ENCODE measurements at places on chromosomes 16 and 17.

DNA sequence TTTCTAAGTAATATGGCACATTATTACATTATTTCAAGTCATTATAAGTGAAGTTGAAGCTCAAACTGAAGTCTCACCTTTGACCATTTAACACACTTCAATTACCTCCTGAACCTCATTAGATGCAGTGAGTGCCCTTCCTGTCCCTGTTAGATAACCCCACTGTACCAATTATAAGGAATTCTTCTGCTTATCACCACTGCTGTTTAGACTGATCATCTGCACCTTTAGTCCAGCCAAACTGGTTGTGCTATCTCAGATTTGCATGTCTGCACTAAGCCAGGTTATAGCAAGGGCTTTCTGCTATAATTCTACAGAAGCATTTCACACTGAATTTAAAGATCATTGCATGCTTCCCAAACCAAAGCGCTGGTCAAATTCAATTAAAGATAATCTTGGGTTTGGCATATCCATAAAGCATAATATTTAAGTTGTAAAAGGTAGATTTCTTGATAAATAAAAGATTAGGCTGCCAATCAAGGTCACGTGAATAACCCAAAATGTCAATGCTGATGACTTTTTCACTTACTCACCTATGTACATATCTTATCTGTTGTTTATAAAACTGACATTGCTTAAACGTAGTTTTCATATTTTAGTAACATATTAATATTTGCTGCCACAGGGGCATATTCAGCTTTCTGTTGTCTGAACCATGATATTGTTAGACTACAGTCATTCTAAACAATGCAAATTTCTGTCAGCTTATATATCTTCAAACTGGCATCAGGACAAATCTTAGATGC, 11.9 kb downstream of the ITFG1 start:
- DNase-seq = no peak

DNA sequence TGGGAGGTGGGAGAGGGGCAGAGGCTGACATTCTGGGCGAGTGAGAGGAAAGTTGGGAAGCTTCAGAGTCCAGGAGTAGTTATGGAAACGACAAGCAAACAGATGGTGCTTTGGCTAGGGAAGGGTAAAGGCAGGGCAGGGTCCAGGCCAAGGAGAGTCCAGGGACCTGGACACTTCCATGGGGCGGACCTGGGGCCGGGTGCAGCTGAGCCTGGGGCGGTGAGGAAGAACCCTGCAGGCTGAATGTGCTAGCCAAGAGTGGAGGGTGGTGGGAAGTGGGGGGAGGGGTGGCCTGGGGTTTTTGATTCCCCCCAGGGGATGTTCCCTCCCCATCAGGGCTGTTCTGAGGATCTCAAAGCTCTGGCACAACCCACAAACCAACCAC, 2.6 kb downstream of the PPP1R9B start:
- DNase-seq = no peak

DNA sequence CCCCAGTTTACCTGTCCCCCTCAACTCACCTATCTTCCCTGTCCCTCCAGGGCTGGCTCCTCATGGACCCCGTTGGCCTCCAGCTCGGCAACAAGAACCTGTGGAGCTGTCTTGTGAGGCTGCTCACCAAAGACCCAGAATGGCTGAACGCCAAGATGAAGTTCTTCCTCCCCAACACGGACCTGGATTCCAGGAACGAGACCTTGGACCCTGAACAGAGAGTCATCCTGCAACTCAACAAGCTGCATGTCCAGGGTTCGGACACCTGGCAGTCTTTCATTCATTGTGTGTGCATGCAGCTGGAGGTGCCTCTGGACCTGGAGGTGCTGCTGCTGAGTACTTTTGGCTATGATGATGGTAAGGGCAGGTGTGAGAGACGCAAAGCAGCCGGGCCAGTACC, 31.3 kb downstream of the NLRC5 start:
- no peak for DNase-seq

- DNase-seq = no peak
These were observed 933.6 kb upstream of the CDH8 start for GRCh38 chr16:62969711-62970318.

DNA sequence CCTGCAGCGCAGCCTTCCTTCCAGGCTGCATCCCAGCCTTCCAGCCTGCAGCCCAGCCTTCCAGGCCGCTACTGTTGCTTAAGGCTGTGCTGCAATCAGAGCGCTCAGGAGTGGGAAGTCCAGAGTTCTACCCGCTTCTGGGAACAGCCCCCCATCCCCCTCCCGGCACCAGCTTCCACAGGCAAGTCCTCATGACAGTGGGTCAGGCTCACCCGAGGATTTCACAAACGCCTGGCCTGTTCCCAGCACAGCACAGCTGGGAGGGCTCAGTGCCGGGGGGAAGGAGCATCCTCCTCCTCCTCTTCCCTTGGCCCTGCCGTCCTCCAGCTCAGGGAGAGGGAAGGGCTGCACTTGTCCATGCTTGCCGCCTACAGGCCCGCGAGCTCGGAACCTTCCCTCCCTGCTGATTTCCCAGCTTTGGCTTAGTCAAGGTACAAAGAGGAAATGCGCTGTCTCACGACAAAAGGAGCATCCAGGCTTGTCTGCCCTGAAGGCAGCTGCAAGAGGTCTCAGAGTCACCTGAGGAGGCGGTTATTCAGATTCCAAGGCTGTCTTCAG, 8.3 kb downstream of the SOCS3 start:
- DNase-seq = peak; percentile 41

DNA sequence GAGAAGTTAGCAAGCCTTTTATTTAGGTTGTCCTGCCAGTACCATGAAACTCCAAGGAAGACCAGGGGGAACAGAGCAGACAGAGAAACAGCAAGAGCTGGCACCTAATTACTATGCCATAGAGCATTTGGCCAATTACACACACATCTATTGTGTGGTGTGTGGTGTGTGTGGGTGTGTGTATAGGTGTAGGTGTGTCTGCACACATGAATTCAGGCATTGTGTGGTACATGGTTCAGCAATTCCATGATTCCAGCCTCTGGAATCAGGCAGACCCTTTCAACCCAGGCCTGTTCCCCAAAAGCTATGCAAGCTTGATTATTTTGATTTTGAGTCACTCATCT, 25.7 kb downstream of the IQCK start:
- no peak for DNase-seq

- no peak for DNase-seq
These were observed 118.5 kb upstream of the ZNF267 start for GRCh38 chr16:31754998-31755615.

GRCh38 chr17:73188011-73188410, 4.8 kb upstream of the COG1 start:
- DNase-seq = no peak
